ENCODE measurements at places on chromosomes 2 and 18.
A peak's percentile ranks its signal among the peaks of the same experiment; 100 is the strongest.

- peak; percentile 33 for DNase-seq
These were observed 193.0 kb upstream of the RGPD4 start for GRCh38 chr2:107633580-107634147.

DNA sequence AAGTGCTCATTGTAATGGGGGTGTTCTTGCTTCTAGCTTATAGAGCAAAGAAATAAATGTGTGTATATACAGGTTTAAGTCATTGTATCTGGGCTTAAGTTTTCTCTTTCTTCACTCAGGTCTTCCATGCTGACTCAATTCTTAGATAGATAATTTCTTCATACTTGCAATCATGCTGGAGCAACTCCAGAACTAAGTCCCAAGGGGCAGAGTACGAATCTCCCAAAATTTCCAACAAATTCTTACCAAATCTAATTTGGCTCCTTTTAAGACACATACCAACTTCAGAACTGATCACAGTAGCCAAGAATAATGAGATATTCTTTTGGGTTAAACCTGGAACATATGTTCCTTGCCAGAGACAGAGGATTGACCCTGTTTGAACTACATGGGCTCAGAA is 4.3 kb upstream of the SPAG16 start:
- no peak for DNase-seq

GRCh38 chr18:46061387-46061786 is 10.7 kb downstream of the PSTPIP2 start:
- no peak for DNase-seq

DNA sequence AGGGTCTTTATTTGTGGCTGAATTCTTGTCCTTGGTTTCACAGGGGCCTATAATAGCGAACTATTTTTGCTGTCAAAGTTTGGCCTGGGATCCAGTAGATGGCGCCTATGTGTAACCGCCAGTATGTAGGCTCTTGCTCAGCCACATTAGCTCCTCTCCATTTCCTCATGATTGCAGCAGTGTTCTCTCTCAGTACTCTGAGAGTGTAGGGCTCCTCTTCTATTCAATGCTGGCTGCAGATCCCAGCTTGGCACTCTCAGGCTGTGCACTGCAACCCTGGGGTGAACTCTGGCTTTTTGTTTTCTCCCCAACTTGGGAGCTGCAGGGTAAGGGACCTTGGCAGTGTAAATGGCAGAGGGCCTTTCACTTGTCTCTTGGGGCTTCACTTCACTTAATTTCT is 344.6 kb upstream of the CHAC2 start:
- peak; percentile 0 for DNase-seq

- DNase-seq: no peak
These were observed 10.1 kb upstream of the SPIRE1 start for GRCh38 chr18:12668041-12668440.

- no peak for DNase-seq
These were observed 421.3 kb downstream of the LPIN1 start for GRCh38 chr2:12167525-12168317.

DNA sequence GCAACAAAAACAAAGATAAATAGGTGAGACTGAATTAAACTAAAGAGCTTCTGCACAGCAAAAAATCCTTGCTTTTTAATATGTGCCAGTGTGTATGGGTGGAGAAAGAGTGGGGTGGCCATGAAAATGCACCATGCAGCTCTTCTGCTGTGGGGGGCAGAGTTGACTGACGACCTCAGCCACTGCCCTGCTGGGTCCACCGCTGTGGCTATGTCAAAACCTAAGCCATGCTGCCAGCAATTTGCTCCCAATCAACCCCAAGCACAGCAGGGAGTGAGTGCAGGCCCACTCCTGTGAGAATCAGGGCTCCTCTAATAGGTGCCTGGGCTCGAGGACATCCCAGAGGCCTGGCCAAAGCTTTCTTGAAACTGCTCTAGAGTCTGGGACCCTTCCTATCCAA is 235.6 kb upstream of the RBBP8 start:
- DNase-seq: no peak

- DNase-seq: no peak
These were observed 83.2 kb downstream of the CTIF start for GRCh38 chr18:48621815-48622555.

DNA sequence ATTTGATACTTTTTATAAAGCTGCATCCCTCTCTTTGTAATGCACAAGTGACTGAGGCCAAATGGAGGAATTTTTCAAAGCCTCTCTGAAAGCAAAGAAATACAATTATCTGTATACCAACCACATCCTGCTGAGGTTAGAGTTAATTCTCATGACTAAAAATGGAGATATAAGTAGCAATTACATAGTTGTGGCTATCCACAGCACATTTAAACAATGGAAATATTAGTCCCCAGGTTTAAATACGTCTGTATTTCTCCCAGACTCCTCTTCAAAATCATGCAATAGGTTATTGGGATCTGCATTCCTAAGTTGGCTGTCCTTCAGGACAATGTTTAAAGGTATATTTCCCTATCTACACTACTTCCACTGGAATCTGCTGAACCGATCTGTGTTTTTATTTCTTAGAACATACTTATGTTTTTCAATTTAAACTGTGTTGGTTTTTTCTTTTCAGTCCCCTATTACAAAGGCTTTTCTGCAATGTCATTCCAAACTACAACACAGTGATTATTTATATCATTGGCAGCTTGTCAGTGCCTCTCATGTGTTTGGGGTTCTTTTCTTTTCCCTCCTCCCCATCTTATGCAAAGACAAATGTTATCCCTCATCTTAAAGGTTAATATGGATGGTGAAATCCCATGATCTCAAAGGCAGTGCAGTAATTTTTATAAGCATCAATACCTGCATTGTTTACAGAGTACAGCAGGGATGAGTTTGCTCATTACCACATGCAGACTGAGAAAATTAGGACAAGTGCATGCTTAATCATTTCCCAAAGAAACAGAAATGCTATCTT is 134.8 kb upstream of the FSHR start:
- DNase-seq: no peak

- no peak for DNase-seq
These were observed 5.3 kb upstream of the FAM110C start for GRCh38 chr2:51613-52012.

DNA sequence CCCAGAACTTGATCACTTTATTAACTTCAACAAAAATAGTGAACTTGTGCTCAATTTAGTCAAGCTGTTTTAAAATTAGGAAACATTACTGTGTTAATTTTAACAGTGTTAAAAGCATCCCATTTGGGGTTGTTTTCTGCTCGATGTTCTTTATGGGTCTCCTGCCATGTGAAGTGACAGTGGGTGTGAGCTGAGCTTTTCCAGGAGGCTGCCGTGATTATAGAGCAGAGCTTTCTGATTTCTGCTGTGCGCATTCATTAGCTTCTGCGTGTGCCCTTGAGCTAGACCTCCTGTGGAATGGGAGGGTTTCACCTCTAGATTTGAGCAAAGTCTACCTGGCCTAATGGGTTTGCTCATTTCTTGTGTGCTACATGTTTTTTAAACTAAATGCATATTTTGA is 121.5 kb downstream of the WDSUB1 start:
- no peak for DNase-seq

DNA sequence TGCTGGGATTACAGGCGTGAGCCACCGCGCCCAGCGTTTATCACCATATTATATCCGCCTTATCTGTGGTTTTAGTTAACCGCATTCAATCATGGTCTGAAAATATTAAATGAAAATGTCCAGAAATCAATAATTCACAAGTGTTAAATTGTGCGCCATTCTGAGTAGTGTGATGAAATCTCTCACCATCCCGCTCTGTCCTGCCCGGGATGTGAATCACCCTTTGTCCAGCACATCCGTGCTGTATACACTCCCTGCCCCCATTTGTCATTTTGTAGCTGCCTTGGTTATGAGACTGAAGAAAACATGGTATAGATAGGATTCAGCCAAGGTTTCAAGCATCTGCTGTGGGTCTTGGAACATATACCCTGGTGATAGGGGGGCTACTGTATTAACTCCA is 70.7 kb downstream of the TIMM21 start:
- DNase-seq: no peak

- DNase-seq: no peak
These were observed 309.5 kb downstream of the SATB2 start for GRCh38 chr2:199148076-199148845.

GRCh38 chr2:62410015-62410453 is 96.0 kb downstream of the TMEM17 start:
- DNase-seq: no peak

- DNase-seq: no peak
These were observed 197.9 kb downstream of the NEDD4L start for GRCh38 chr18:58241877-58242276.

- no peak for DNase-seq
These were observed 71.2 kb downstream of the MAIP1 start for GRCh38 chr2:200026332-200027230.

DNA sequence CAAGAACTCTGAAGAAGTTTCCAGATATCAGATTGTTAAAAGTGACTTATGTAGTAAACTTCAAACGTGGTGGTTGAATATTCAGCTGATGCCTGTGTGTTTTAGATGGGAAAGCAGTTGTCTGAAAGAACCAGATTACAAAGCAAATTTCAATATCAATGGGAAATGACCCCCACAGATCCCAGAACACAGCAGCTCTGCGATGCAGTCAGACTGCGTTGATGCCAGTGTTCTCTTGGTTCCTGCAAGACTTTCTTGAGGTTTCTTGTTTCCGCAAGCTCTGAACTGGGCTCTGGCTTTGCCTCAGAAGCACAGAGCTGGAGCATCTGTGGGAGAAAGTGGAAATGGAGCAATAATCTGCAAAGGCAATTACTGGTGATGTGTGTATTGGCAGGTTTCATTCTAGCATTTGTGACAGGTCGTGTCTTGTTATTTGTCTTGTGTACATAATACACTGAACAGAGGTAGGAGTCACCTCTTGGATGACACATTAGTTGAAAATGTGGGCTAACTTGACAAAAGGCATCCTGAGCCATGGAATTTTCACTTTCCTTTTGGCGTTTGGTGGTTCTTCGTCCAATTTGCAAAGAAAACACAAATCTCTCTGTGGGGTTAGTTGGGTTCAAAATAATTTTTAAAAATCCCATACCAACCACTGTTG is 10.8 kb upstream of the LYPD6B start:
- DNase-seq: no peak

- DNase-seq: no peak
These were observed 134.5 kb downstream of the KIAA1328 start for GRCh38 chr18:36963464-36963863.

DNA sequence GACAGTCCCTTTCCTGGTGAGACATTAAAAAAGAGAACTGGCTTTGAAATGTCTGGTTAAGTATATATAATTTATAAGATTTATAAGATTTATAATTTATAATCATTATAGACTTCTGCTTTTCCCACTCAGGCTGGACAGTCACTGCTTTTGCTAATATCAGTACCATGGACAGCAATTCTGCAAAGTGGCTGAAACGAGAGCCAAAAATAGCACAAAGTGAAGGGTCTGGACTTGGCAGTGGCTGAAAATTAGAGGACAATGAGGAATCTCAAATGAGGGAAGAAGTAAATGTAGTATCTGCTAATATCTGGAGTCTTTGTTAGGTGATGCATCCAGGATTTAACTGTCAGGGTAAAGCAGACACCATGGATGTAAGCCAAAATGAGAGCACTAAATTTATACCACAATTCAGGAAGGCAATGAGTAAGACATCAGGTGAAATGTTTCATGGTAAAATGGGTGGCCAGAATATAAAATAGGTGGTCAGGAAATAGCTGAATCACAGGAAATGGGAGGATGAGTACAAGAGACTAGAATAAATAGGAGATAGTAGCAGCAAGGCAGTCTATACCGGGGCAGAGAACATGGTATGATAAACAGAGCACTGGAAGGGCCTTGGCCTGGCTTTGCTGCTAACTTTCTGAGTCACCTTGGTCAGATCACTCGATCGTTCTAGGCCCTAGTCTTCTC is 39.6 kb upstream of the BOD1L2 start:
- DNase-seq: no peak

- DNase-seq: no peak
These were observed 31.0 kb downstream of the THSD7B start for GRCh38 chr2:136796339-136796738.

- DNase-seq: no peak
These were observed 270.8 kb downstream of the ZEB2 start for GRCh38 chr2:144249035-144249637.

DNA sequence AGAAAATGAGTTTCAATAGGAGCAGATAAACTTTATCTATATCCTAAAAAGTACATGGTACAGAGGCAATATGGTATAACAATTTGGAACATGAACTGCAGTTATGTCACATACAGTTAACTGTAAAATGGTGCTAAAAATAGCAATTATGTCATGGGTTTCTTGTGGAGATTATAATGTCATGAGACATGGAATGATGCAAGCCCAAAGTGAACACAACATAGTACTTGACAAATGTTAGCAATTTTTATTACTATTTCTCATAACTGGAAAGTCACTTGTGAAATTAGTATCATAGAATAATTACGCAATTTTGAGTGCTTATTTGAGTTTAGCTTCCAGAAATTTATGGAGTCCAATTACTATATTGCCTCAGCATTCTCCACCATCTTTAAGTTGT is 1263.4 kb downstream of the DSC3 start:
- DNase-seq: no peak

DNA sequence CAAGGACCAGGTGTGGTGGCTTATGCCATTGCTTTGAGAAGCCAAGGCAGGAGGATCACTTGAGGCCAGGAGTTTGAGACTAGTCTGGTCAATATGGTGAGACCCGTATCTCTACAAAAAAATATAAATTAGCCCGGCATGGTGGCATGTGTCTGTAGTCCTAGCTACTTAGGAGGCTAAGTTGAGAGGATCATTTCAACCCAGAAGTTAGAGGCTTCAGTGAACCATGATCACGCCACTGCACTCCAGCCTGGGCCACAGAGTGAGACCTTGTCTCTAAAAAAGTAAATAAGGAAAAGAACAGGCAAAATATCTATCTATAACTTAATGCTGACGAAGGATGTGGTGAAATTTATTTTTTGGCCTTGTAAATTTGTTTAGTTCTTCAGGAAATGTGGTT is 78.1 kb downstream of the UGGT1 start:
- no peak for DNase-seq

- DNase-seq: no peak
These were observed 352.3 kb upstream of the CDH7 start for GRCh38 chr18:65398347-65399075.

DNA sequence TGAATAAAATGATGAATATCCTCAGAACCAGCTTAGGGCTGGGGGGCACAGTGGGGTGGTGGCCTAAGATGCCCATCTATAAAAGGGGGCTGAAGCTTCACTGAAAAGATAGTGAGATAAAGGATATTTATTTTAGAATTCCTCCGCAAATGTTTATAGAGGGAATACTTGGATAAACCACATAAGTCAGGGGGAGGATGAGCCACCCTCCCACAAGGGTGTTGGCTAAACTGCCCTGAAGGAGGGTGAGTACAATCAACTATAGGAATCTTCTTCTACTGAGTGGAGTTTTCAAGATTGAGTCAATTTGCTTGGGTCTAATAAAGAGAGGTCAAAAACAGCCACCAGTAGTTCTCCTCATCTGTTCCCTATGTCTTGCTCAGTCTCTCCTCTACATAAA is 114.5 kb upstream of the TANK start:
- no peak for DNase-seq

GRCh38 chr2:85999061-85999831 is 106.4 kb downstream of the POLR1A start:
- DNase-seq: peak; percentile 59

- DNase-seq: no peak
These were observed 34.5 kb upstream of the CCNYL1 start for GRCh38 chr2:207676827-207677354.
